ENCODE measurements at places on chromosomes 16 and 17.

GRCh38 chr17:66343531-66344078, 41.2 kb downstream of the PRKCA start:
- no peak for DNase-seq

- DNase-seq = no peak
These were observed 124.2 kb upstream of the SMURF2 start for GRCh38 chr17:64786337-64786736.

DNA sequence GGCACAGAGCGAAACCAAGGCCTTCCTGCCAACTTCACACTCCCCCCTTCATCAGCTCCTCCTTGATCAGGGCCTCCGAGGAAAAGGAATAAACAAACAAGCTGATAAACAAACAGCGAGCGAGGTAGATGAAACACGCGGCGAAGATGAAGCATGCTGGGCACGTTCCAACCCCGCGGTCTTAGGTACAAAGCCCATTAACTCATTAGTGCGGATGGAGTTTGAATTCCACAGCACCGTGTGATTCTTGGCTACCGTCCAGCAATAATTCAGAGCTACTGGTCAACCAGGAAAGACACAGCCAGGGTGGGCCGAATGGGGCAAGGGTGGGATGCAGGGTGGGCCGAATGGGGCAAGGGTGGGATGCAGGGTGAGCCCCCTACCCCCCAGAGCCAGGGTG, 67.3 kb downstream of the RBFOX3 start:
- no peak for DNase-seq

- DNase-seq = no peak
These were observed 4.0 kb downstream of the SRRM2 start for GRCh38 chr16:2756288-2757015.

DNA sequence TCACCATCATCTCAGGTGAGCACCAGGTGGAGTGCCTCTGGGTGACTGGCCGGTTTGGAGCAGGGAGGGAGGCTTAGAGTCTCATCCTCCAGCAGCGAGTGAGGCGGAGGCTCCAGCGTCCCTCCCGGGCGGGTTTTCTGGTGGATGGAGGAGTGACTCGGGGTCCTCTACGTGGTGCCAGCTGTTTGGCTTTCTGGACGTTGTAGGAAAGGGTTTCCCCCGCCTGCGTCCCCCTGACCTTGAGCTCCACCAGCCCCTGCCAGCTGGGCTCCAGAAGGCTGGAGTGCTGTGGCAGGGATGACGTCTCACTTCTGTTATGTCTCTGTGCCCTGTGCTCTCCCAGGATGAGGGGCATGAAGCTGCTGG, 522 bp downstream of the DNASE1 start:
- no peak for DNase-seq

DNA sequence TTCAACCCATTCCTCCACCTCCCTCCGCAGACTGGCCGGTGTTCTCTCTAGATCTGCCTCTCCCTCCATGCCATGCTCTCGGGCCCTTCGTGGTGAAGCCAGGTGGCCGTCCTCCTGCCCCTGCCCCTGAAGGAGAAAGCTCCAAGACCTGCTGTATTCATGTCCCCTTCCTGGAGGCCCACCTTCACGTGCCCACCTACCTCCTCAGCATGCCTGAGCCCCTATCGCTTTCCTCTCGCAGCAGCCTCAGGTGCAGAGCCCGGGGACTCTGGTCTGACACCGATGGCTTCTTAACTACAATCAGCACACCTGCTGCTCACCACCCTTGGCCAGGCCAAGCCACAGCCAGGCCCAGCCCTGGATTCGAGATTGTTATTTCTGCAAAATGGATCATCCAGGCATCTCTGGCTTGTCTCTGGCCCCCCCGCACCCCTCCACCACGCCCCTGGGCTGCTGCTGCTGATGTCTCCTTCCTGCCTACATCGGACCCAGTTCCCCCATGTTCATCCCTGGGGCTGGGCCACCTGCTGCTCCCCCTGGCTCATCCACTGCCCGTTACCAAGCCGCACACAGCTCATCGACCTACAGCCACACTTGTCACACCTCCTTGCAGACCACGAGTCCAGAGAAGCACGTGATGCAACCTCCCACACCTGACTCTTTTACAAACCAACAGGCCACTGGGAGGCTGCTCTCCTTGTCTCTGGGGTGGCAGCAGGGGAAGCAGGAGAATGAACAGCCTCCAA, 32.5 kb upstream of the TNFRSF13B start:
- DNase-seq = no peak

- DNase-seq = no peak
These were observed 60.7 kb downstream of the ABCC6 start for GRCh38 chr16:16162591-16162990.

DNA sequence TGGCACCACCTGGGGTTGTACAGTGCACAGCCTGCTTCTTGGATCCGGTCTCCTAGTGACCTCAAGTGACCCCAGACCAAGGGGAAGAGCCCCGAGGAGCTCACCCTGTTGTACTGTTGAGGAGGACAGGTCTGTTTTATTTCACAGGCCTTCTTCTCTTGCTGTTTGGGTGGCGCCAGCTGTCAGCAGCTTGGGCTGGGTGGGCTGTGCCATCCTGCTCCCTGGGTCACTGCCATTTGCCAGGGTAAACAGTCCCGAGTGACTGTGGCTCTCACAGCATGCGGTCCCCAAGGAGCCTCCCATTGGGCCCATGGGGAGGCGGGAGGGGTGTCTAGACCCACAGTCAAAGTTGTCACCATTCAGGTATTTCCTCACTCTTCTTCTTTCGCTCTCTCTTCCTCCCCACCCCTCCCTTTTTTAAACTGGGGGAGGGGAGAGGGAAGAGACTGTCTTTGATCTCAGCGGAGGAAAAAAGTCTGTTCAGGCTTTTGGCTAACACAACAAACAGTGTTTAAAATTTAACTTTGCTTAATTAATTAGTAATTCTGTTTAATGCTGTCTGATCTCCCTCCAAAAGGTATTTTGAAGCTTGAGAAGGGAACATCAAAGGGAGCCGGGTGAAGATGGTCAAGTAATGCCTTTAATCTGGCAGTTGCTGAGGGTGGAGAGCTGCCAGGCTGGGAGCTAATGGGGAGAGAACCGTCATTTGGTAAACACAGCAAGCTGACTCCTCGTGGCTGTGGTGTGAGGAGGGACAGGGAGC, 64.0 kb downstream of the SNX20 start:
- DNase-seq = no peak

DNA sequence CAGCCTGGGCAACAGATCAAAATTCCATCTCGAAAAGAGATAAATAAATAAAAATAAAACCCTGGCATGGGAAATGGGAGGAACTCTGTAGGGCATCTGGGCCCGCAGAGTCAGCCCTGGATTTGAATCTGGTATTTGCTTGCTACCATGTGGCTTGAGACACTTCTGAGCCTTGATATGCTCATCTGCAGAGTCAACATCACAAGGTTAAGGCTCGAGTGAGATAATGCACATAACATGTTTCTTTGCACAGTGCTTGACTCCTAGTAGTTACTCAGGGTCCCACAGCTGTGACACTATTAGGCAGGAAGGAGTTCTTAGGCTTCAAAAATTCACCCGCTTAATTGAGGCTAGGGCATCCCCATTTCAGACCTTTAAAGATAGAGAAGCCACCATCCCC, 21.3 kb downstream of the CDK5RAP3 start:
- no peak for DNase-seq

GRCh38 chr17:58586009-58586644, 71.7 kb upstream of the MTMR4 start:
- no peak for DNase-seq

GRCh38 chr17:35726127-35726952, 5.1 kb upstream of the RASL10B start:
- no peak for DNase-seq
